ENCODE measurements at places on chromosomes 2 and 18. TPM values are rescaled to one million over a fixed set of nuclear protein-coding genes. Genes with fewer than 3 reads are reported as not detected.

The TMEM18 gene
- 28.8 TPM for total RNA-seq

The FAHD2A gene
- total RNA-seq: 6.7 TPM

The CFAP65 gene
- not detected for total RNA-seq

The CCDC178 gene
- total RNA-seq: 0.83 TPM

The SKOR2 gene
- total RNA-seq: not detected

The SCN3A gene
- not detected for total RNA-seq

The ANKRD30B gene
- not detected for total RNA-seq

The RUFY4 gene
- total RNA-seq: not detected

The CRYBA2 gene
- total RNA-seq: not detected

The ZNF892 gene
- 4.4 TPM for total RNA-seq

The TMEM247 gene
- total RNA-seq: not detected

The CYTIP gene
- total RNA-seq: not detected

The TMEM37 gene
- total RNA-seq: 2.9 TPM

The IL36B gene
- total RNA-seq: not detected

The FAM237A gene
- not detected for total RNA-seq

The MAPK4 gene
- total RNA-seq: not detected

The CD8B2 gene
- total RNA-seq: not detected

The MYO1B gene
- total RNA-seq: 59.3 TPM

The MARCO gene
- total RNA-seq: not detected

The ANKRD53 gene
- total RNA-seq: 1.5 TPM

The IL1F10 gene
- not detected for total RNA-seq

The ACP1 gene
- total RNA-seq: 57.5 TPM

The KLHL41 gene
- total RNA-seq: 1.00 TPM

The CCL20 gene
- total RNA-seq: 0.31 TPM

The LHCGR gene
- not detected for total RNA-seq

The CACNB4 gene
- total RNA-seq: 1.4 TPM

The ADAM23 gene
- total RNA-seq: 5.7 TPM

The TSPYL6 gene
- not detected for total RNA-seq

The HOXD8 gene
- 0.62 TPM for total RNA-seq

The FHOD3 gene
- not detected for total RNA-seq

The PASK gene
- total RNA-seq: 1.8 TPM

The CLIP4 gene
- 26.4 TPM for total RNA-seq

The RSAD2 gene
- 1.1 TPM for total RNA-seq

The ATP5MC3 gene
- total RNA-seq: 175 TPM

The SLC19A3 gene
- 5.2 TPM for total RNA-seq

The KCNE4 gene
- 8.2 TPM for total RNA-seq

The TP53I3 gene
- 25.2 TPM for total RNA-seq

The CROCC2 gene
- 0.12 TPM for total RNA-seq
